Progenitor cell of endocrine pancreas (in vitro differentiated cells): ENCODE measurements at places on chromosomes 2 and 18.

DNA sequence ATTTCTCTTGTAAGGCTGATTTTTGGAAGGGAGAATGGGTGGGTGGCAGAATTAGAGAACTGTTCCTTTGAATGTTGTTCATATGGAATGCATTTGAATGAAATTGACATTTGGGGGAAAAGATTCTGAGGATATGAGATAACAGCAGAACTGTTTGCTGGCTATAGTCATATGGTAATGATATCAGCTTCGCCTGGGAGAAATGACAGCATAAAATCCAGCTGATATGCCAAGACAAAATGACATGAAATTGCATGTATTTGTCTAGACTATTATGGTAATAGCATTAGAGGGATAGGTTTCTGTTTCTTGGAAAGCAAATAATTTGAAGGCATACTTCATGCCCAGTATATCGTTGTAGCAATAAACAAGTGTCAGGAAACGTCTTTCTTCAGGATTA is 150.8 kb upstream of the SPATS2L start:
- DNase-seq = no peak

DNA sequence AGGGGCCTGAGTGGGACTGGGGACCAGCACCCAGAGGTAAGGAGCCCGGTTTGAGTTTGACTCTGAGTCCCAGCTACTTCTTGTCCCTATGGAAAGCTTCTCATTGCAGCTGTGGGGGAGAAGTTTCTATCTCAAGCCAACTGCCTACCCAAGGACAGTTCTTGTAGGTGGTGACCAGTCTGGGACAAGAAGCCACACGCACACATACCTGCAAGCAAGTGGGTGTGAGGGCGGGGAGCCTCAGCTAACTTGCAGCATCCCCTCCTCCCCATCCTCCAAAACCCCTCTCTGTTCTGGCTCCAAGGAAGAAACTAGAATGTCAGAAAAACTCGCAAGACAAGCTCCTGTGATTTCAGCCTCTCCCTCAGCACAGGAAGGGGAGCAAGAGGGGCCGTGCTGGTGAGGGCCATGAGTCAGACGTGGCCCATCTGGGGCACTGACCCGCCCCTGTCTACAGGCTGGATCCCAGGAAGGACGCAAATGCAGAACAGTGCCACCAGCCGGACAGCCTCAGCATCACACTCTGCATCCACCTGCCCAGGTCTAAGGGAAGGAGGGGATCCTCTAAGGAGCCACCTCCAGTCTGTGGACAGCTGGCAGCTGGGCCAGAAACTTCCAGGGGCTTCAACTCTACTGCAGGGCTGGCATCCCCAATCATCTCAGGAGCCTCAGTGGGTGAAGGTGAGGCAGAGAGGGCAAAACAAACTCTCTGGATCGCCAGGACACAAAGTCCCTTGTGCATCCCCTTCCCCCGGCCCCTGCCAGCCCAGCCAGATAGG is 103.4 kb downstream of the TNS1 start:
- DNase-seq = peak; percentile 48

DNA sequence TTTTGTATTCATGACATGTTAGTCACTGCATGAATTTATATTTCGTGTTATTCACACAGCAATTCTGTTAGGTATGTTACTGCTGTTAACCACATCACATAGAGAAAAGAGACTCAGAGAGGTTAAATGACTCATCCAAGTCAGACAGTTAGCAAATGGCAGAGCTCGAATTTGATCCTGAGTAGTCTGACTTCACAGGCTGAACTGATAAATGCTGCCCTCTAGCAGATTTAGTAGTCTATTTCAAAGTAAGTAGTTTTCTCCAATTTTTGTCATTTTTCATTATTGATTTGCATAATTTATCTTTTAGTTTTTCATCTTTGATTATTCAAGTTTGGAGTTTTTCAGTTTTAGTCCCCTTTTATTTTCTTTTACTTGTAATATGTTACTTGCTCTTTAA is 58.3 kb downstream of the WDR7 start:
- no peak for DNase-seq

DNA sequence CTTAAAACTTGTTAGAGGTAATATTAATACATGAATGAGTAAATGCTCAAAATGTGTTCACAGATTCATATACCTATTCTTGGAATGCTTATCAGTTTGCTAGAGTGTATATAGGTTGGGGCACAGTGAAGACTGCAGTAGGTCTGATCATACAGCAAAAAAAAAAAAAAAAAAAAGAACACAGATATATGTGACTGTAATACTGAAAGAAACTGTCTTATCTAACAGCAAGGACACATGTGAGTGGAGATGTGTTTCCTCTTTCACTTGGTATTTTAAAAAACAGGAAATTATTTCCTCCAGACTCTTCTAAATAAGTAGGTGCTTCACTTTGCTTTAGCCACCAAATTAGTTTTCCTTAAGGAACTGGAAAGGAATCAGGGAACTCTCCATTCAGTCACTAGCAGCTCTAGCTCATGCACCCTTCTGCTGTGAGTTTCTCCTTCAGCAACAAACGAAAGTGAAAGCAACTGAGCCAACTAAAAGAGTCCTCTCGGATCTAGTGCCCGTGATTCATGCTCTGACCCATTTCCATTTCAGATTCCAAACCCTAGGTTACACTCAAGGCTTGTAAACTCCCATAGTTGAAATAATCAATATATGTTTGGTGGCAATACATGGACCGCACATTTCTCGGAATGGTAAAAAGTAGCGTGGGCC is 98.5 kb downstream of the DSEL start:
- no peak for DNase-seq
